ENCODE measurements at places on chromosomes 11 and 22.
A peak's percentile ranks its signal among the peaks of the same experiment; 100 is the strongest.

DNA sequence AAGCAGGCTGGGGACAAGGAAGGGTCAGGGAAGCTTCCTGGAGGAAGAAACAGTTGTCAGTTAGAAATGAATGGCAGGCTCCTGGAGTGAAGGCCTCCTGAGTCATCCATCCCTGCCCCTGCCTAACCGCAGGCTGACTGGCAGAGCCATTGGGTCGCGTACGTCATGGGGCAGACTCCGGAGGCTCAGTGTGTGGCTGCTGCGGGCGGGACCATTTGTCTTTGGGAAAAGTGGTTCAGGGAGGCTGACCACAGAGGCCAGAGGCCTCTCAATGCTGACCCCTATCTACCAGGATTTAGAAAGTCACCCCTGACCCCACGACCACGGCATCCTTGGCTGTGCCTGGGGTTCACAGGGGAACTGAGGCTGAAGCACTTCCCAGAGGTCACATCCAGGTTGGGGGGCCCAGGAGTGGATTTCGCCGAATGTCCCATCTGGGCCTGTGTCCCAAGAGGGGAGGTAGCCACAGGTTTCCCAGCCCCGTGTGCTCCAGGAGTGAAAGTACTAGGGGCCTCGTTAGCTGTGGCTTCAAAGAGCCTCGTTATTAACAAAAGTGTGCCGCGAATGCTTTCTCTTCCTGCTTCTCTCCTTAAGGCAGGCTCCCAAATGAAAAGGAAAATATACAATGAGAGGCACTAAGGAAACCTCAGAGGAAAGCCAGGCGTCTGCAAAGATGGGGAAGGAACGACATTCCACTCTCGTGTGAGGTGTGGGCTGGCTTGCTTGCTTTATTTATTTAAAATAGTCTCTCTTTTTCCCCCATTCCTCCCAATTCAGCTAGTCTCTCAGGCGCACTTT, 58.9 kb downstream of the FLRT1 start:
- peak; percentile 33 for DNase-seq

- no peak for DNase-seq
Measured at GRCh38 chr11:117462183-117462863, 134.7 kb downstream of the CEP164 start.

DNA sequence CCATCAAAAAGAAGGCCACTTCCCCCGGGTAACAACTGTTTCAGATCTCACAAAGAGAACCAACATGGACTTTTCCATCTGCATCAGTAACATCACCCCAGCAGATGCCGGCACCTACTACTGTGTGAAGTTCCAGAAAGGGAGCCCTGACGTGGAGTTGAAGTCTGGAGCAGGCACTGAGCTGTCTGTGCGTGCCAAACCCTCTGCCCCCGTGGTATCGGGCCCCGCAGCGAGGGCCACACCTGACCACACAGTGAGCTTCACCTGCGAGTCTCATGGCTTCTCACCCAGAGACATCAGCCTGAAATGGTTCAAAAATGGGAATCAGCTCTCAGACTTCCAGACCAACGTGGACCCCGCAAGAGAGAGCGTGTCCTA, 3.7 kb downstream of the SEC14L6 start:
- DNase-seq, result no peak

DNA sequence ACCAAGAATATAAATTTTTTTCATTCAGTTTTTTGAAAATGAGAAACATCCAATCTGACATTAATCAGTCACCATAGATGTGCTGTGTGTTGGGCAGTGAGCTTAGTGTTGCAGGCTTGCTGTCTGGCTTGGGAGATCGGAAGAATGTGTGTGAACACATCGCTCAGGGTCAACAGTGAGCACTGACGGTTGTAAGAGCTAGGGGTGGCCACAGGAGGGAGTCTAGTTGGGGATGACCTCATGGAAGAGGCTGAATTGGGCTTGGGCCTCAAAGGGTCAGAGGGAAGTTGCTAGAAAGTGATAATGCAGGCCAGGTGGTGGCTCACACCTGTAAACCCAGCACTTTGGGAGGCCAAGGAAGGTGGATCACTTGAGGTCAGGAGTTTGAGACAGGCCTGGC, 375.4 kb downstream of the DDX10 start:
- DNase-seq, result no peak

- no peak for DNase-seq
Measured at GRCh38 chr22:48929276-48929790, 898.3 kb downstream of the BRD1 start.

- no peak for DNase-seq
Measured at GRCh38 chr11:65045061-65045460, 4.1 kb downstream of the SAC3D1 start.

DNA sequence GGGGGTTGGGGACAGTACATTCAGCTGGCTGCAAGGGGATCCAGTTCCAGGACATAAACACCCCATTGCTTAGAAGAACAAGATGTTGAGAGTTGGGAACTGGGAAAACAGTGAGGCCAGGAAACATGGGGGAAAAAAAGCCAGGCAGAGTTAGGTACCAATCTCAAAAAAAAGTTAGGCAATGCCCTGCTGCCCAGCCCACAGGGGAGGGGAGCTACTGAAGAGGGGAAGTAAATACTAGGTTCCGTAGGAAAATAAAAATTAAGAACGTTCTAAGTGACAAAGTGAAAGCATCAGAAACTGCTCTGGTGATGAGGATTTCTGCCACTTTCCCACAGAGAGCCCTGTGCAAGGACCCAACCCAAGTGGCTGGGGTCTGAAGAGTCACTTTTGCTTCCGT, 12.0 kb downstream of the SPTBN2 start:
- no peak for DNase-seq

DNA sequence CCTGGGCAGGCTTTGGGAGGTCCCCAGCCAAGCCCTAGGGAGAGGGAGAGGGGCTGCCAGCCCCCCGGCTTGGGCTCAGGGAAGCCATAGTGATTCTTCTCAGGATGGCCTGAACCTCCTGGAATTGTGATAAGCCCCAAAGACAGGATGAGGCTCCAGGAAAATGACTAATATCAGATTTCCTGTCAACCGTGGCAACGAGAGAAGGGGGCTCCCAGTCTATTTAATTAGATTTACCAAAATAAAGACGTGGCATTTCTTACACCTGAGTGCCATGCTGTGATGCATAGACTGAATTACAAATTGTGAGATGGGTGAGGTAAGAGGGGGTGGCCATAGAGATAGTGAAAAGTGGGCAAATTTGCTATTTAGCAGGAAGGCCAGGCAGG, 20.4 kb downstream of the SERPINH1 start:
- no peak for DNase-seq

DNA sequence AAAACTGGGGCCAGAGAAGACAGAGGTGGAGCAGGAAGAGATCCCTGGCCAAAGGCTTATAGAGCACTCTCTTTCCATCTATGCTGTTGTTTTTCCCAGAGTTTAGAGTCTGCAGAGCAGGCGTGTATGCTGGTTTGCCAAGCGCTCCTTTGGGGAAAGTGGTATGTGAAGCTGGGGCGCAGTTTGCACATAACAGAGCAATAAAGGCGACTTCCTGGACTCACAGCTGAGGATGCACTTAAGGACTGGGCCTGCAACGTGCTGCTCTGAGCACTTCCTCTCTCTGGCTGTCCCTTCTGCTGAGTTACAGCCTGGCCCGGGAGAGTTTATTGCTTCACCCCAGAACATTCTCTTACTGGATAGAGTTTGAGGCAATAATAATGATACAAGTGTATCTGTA, 41.7 kb downstream of the THAP12 start:
- DNase-seq, result peak; percentile 38

GRCh38 chr11:27309046-27309445, 54.0 kb downstream of the CCDC34 start:
- no peak for DNase-seq
